ENCODE measurements at places on chromosomes 3 and 15.
A peak's percentile ranks its signal among the peaks of the same experiment; 100 is the strongest.

DNA sequence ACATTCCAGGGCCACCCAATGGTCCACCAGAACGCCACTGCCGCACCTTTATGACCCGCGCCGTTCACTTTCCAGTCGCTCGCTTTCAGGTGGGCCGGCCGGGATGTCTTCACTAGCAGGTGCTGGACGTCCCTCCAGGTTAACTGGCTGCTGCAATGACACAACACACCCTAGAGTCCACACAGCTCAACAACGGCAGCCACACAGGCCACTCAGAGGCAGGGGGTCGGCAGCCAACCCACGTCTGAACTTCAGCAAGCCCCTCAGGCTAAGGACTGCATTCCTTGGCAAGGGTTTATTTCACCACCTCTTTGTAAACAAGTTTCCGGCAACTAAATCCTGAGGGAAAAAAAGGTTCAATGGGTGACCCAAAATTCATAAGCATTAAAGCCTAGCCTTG is 89.2 kb upstream of the SNRPA1 start:
- no peak for DNase-seq

DNA sequence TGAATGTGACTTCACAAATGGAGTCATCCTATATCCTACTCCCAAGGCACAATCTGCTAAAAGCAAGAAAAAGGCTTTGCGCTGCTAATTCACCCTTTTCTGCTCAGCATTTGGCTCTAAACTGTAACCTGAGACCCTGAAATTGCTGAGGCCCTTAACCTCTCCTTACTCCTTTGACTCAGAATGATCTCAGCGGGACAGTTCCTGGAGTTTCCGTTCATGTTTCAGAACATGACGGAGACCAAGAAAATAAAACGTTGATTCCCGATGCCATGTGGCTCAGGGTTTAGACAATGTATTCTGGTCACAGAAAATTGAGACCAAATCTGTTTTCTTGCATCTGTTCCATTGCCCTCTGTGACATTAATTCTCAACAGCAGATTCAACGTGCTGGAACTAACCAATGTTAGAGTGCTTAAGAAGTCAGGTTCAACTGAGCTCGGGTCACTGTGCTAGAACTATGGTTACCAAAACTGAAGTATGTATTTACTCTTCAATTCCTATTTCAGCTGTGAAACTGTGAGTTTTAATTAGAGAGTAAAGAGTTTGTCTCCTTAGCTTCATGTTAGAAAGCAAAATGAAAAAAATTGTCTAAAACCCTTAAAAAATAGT is 45.4 kb upstream of the TMC3 start:
- no peak for DNase-seq

DNA sequence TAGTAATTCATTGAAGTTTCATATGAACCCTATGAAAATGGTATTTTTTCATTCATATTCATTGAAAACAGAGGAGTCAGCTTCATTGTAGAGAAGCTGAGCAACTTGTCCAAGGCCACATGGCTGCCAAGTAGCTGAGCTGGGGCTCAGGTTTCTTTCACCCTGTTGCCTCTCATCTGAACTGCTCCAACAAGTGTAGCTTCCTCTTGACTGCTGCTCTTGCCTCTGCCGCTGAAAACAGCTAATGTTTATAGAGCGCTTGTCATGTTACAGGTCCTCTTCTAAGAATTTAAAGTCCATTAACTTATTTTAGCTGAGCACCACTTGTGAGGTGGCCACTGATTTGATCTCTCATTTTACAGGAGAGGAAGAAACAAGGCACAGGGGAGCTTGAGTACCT is 81.1 kb downstream of the PDCD6IP start:
- DNase-seq = no peak

GRCh38 chr15:75235760-75236729 is 22.1 kb upstream of the GOLGA6C start:
- peak; percentile 10 for DNase-seq

DNA sequence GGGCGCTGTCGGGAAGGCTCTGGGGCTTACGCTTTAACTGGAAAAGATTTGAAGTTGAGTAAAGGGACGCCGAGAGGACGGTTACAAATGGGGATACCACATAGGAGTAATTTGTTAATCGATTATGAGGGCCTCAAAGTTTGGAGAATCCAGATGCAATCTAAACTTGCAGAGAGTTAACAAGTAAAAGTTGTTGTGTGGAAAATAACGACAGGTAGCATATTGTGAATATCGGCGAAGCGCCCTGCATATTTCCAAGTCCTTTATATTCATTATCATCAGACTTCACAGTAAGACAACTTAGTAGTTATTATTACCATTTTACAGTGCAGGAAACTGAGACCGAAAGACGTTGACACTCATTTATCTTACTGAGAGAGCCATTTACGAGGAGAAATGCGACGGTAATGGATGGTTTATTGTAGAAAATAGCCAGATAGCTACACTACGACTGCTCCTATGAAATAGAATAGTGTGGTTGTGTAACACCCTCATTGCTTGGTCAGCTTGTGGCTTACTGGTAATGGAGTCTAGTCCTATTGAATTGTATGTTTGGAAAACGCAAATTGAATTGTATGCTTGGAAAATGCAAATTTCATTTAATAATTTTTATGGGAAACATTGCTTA is 700 bp downstream of the MKRN2 start:
- no peak for DNase-seq

DNA sequence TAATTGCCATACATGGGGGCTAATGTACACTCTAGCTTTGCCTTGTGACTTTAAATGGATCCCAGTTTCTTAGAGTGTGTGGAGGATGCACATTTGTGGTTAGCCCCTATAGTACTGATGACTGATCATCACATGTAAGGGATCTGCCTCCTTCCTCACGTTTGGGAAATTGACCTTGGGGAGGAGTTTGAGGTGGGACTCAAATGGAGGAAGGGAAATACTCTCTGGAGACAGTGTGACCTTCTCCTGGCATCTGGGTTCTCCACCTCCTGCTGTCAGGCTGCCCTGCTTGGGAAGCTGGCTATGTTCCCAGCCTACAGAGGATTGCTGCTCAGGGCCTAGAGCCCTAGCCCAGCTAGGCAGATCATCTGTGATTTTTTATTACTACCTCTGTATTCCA is 48.7 kb downstream of the PPM1L start:
- no peak for DNase-seq

- no peak for DNase-seq
Measured at GRCh38 chr3:116067326-116067725, 378.0 kb downstream of the LSAMP start.

GRCh38 chr3:61862614-61863289 is 301.4 kb downstream of the PTPRG start:
- no peak for DNase-seq

- no peak for DNase-seq
Measured at GRCh38 chr3:54347933-54348332, 225.6 kb downstream of the CACNA2D3 start.

- no peak for DNase-seq
Measured at GRCh38 chr3:171384101-171384891, 75.9 kb downstream of the TNIK start.

- no peak for DNase-seq
Measured at GRCh38 chr3:46349484-46350261, 4.2 kb upstream of the CCR2 start.

- no peak for DNase-seq
Measured at GRCh38 chr15:34361278-34361677, 5.7 kb downstream of the LPCAT4 start.

Measured in CD4-positive, alpha-beta T cell treated with Interleukin-4 for 1 hour (primary cell).